ENCODE measurements at places on chromosomes 1 and 21. TPM values are rescaled to one million over a fixed set of nuclear protein-coding genes. Genes with fewer than 3 reads are reported as not detected.

MIA3 gene
- 56.3 TPM for total RNA-seq

GRCh38 chr21:29939924-29940275 lies at the start of gene GRIK1:
Gene GRIK1 (minus strand): TSS chr21:29939996.
- peaks cover 5% of the 10 kb centered on the region for H3K4me1 ChIP-seq
- H3K27ac ChIP-seq = no peak within 1 kb of the TSS
- no peaks in the 10 kb centered on the region for H3K36me3 ChIP-seq
- peak; percentile 60 for DNase-seq

FAM72B gene
- total RNA-seq = 20.4 TPM

PATJ gene
- total RNA-seq = 8.2 TPM

GRCh38 chr1:67468066-67468718 lies 38.0 kb upstream of the SERBP1 start:
- no peak for DNase-seq
- H3K27me3 ChIP-seq = no peaks in the 10 kb centered on the region
- H3K36me3 ChIP-seq = no peaks in the 10 kb centered on the region

ANKRD65 gene
- not detected for total RNA-seq

All from A673 (cell line).